Left renal pelvis (tissue), 4 donors: ENCODE measurements at places on chromosomes 3 and 15.

- DNase-seq, result no peak
Observed at GRCh38 chr3:46711305-46711704, 6.4 kb downstream of the PRSS50 start.

- no peak for DNase-seq
Observed at GRCh38 chr3:119778176-119778575, 3.7 kb upstream of the NR1I2 start.

GRCh38 chr3:107414325-107414964, 37.2 kb downstream of the CCDC54 start:
- DNase-seq, result no peak

- no peak for DNase-seq
Observed at GRCh38 chr15:63603516-63603915, 6.3 kb downstream of the FBXL22 start.

- DNase-seq, result no peak
Observed at GRCh38 chr3:66411474-66411873, 89.3 kb downstream of the LRIG1 start.
